Stimulated activated CD4-positive, alpha-beta T cell treated with anti-CD3 and anti-CD28 coated beads, Interleukin-2, amount 100 ng/mL, for 4 hours (primary cell): ENCODE measurements at places on chromosomes 7 and 10.

DNA sequence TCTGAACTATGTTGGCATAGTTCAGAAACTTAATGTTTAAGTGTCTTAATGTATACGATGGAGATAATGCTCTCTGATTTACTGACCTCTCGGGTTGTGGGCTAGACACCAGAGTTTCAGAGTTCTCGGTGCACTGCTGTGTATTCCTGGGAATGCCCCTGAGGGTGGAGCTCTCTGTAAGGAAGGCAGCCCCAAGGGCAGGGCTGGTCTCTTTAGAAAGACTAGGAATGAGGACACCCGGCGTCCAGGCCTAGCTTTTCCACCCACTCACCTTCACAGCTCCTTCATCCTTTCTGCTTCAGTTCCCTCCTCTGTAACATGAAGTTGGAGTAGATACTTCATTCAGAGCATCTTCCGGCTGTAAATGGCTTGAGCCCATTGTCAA is 536.6 kb upstream of the GALNT17 start:
- DNase-seq: no peak

DNA sequence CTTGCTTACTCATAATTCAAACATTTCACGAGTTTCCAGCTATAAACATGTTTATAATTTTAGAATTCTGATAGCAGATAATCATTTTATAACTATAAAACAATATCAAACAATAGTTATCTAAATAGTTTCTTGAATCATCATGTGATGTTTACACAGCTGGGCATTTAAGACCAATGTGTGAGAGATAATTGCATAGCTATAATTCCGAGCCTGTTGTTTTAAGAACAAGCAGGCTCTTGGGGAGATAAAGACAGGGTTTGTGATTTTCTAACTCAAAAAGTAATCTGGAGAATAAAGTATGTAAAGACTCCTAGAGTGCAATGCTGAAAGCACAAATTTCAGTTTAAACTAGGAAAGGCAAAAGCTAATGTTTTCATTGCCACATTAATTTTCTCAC is 331.2 kb downstream of the LRRTM3 start:
- DNase-seq: no peak

DNA sequence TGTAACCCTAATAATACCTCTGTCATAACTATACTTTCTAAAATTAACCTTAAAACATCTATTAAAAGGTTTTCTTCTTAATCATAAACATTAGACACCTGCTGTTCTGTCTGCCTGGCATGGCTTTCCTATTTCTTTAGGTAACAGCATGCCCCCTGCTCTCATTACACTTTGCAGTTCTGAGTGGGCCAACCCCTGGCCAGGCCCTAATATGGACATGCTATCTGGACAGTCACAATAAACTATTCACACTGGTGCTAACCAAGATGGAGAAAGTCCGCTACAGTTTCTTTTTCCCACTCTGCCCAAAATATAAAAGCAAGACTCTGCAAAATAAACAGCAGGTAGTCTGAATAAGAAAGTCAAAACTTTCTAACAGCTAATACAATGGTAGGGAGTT is 84.0 kb downstream of the ELAPOR2 start:
- no peak for DNase-seq

- no peak for DNase-seq
Observed at GRCh38 chr7:156778201-156778600, 114.8 kb downstream of the LMBR1 start.

DNA sequence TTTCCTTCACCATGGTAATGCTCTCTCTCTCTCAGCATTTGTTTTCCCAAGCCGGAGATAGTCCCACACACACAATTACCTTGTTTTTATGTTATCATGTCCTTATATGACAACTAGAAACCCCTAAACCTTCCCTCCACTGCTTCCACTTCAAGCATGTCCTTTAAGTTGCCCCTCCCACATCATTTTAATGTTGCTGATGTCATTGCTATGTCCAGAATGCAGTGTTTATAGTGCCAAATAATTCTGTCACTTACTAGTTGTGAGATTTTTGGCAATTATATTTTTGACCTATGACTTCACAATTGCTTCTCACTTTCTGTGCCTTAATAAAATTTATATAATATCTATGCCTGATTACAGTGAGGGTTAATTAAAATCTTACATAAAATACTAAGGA is 645.9 kb downstream of the XPNPEP1 start:
- DNase-seq: no peak

GRCh38 chr7:152313831-152314604 is 121.8 kb downstream of the KMT2C start:
- DNase-seq: no peak

GRCh38 chr10:92244796-92245195 is 46.1 kb downstream of the CPEB3 start:
- no peak for DNase-seq

GRCh38 chr10:79097021-79097872 is 28.5 kb downstream of the ZMIZ1 start:
- no peak for DNase-seq

- DNase-seq: no peak
Observed at GRCh38 chr7:117912421-117912820, 39.2 kb upstream of the CTTNBP2 start.

DNA sequence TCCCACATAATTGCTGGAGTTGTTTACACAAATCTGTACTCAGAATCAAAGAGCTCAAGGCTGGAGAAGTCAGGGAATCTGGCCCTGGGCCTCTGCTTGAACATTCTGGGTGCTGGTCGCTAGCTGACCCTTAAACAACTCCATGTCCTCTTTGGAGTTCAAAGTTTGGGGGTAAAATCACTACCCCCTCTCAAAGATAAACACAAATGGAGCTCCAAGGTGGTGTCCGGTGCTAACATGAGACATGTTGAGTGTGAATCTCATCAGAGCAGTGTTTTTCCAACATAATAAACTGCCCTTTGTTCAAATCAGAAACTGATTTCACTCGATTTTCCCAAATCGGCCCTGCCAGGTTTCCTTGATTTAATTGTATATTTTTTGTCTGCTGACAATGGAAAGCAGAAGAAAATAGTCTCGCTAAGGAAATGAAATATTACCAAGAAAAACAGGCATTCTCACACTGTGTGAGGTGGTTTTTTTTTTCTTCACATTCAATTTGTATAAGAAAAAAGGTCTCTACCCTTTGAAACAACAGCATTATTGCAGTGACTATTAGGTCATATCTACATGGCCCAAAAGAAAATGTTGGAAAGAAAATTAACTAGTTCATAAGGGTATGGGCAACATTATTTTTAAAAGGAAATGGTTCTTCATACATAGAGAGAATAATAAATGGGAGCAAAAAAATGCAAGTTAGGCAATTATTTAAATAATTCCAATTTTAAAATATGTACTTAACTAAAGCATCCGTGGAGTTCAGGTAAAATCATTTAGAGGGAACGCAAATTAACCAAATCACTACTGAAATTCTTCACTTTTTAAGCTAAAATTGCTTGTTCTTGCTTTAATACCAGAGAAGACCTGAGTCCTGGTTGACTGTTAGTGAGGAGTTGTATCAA is 56.1 kb upstream of the CAPZA2 start:
- DNase-seq: no peak

GRCh38 chr10:102644646-102645387 is 538 bp downstream of the TRIM8 start:
- DNase-seq: peak; percentile 70

GRCh38 chr10:47146572-47146971 is 153.4 kb upstream of the GDF10 start:
- DNase-seq: no peak

DNA sequence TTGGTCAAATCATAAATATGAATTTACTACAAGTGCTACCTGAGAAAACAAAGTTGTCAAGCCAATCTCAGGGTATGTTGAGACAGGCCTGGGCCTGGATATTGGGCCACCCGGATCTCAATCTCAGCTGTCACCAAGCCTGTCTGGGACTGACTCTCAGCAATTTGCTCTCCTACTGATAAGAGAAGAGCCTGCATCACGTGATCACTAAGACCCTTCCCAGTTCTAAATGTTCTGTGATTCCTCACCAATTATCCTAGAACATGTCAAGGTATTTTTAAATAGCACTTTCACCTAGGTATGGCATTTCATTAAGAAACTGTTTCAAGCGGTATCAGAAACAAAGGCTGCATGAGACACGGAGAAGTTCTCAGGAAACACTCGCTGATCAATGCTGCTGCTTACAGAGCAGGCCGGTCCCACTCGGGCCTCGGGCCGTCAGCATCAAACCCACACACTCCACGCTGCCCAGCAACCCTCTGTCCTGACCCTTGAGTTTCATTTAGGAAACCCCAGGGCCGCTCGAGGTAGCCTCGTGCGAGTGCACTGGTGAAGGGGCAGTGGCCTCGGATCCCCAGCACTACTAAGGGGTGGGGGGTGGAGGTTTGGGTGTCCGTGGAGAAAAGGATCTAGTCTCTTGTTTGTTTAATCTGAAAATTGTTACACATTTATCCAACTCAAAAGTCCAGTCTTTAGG is 4.1 kb downstream of the KLF6 start:
- DNase-seq: no peak

DNA sequence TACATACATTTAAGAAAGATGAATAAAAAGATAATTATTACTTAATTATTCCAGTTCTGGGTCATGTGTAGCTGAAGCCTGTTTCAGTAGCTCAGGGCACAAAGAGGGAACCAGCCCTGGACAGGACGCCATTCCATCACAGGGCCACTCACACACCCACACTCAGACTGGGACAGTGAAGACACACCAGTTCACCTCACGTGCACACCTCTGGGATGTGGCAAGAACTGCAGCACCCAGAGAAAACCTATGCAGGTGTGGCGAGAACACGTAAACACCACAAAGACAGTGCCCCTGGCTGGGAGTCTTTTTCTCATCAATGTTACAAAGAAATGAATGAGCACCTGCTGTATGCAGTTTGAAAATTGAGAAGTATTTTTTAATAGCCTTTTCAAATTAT is 1.6 kb upstream of the IDI1 start:
- no peak for DNase-seq

DNA sequence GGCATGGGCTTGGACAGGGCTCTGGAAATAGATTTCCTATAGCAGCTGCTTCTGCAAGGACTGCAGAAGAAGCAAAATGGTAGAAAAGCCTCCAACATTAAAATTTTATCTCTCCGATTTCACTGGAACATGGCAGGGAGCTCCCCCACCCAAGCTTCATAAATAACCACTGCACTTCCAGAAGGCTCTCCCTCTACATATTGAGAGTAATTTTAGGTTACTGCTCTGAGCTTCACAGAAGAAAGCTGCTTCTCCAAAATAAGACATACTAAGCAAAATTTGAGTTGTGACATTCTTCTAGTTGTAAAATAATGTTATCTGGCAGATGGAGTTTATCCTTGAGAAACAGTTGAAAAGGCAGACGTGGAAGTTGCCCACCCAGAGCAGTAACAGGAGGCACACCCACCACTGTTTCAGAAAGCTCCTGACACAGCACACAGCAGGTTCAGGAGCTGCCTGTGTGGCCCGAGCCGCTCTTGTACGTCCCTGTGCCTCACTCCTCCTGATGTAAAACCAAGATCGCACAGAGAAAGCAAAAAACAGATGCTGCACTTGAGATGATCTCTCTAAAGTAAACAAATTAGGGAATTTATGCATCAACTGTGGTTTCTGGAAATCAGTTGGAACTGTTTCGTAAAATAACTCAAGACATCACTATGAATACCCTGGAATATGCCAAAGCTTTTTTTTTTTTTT is 621.0 kb downstream of the PARD3 start:
- no peak for DNase-seq

DNA sequence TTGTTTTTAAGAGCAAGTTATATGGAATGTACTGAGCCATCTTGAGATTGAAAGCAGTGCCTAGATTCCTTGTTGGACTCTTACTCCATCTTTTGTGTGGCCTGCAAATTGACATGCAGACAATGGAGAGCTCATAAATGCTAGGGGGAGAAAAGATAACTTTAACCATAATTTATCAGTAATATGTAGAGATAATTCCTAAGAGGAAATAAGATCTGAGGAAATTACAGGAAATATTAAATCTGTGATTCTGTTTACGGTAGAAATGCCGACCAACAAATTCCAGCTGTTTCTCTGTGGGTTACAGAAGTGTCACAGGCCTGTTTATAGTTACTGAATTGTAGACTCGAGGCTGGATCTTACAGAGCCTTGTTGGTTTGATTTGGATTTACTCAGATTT is 348.0 kb downstream of the SUGCT start:
- no peak for DNase-seq

DNA sequence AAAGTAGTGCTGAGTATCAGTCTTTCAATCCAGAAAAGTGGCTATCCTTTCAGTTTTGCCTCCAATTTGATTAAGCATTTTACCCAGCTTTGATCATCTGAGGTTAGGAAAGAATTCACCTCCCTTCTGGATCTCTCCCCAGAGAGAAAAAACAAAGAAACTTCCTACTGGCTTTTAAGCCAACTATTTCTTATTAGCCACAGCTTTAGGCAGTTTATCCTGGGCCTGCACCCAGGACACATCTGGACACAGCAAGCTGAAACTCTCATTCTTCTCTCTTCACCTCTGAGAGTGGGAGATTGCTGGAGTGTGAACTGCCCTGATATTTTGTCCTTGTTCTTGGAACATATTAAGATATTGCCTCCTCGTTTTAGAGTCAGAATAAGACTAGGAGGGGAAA is 43.5 kb upstream of the LSM8 start:
- no peak for DNase-seq

DNA sequence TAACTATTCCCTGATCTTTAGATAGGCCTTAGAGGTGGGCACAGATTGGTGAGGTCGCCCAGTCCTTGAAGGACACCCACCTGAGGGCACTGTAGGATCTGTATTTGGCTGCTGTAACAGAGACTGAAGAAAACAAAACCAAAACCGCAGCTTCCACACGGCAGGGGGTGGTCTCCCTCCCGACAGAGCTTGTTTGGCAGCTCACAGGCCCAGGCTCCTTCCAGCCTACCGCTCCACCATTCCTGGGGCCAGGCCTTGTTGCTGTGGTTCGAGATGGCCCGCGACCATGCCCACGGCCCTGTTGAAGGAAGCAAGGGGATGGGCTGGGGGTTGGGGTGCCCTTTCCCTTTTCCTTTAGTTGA is 30.4 kb downstream of the ZNF783 start:
- DNase-seq: no peak
